ENCODE measurements at places on chromosomes 5 and 9.

DNA sequence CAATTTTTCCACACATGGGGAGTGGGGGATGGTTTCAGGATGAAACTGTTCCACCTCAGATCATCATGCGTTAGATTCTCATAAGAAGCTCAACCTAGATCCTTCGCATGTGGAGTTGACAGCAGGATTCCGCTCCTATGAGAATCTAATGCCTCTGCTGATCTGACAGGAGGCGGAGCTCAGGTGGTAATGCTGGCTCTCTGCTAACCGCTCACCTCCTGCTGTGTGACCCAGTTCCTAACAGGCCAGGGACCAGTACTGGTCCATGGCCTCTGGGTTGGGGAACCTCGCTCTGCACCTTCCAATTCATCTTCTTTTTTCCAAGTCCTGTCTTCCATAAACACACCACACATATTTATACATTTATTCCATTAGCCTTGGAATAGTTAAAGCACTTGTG is 33.0 kb downstream of the POU5F2 start:
- no peak overlapping the region for H3K4me3 ChIP-seq
- H3K27me3 ChIP-seq, result no peaks in the 10 kb centered on the region
- no peak overlapping the region for H3K27ac ChIP-seq

- no peak overlapping the region for H3K27ac ChIP-seq
- no peak for DNase-seq
- no peak overlapping the region for H3K4me3 ChIP-seq
- peaks cover 28% of the 10 kb centered on the region for H3K4me1 ChIP-seq
- H3K27me3 ChIP-seq, result no peaks in the 10 kb centered on the region
- no peaks in the 10 kb centered on the region for H3K36me3 ChIP-seq
Observed at GRCh38 chr5:95907740-95908706, 53.6 kb downstream of the ELL2 start.

DNA sequence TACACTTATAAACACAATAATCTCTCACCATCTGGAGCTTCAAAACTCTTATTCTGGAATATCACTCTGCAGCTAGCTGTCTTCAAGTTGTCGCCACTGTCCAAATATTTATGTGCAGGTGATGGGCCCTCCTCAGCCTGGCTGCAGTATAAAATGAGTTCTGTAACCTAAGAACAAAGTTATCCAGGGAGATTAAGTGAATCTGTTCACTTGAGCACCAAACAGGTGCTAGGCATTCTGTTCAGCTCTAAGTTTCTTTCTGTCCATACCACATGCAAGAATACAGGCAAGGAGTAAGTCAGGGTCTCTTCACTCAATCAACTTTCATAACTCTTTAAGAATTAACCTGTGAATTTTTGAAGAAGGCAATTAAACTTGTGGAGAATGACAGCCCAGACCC is 344.1 kb downstream of the PLK2 start:
- no peaks in the 10 kb centered on the region for H3K27me3 ChIP-seq
- peaks cover 4% of the 10 kb centered on the region for H3K4me1 ChIP-seq
- H3K36me3 ChIP-seq, result no peaks in the 10 kb centered on the region
- DNase-seq, result no peak
- no peak overlapping the region for H3K4me3 ChIP-seq

DNA sequence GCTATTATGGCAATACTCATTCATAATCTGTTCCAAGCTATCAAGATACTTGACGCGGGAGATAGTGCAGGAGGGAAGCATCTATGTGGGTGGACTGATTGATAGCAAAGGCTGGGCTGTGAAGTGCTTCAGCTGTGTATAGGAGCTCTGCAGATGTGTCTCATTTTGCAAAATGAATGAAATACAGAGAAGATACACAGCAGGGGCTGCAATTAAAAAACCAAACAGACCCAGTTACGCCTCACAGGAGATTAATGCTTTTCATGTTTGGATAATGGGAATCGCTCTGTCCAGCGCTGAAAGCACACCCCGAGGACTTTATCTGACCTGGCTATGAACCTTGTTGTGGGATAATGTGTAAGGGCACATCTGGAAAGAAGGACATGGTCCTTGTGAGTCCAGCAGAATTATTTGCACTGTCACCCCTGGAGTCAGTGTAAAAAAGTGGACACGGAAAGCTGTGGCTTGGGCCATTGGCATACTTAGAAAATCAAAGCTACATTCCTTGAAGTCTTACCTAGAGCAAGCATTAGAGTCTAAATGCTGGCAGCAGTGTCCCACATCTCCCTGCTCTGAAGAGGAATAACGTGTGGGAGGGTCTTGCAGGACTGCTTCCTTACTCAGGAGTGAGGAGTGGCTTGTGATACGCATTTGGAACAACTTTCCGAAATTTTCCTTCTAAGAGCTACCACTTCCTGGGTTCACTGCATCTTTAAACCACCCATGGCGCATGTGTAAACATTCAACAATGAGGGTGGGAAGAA is 2.6 kb downstream of the SH3RF2 start:
- no peak overlapping the region for H3K4me3 ChIP-seq
- DNase-seq, result no peak
- no peaks in the 10 kb centered on the region for H3K36me3 ChIP-seq
- H3K27me3 ChIP-seq, result no peaks in the 10 kb centered on the region
- peaks cover 40% of the 10 kb centered on the region for H3K4me1 ChIP-seq
- H3K27ac ChIP-seq, result no peak overlapping the region

Data from neural progenitor cell (in vitro differentiated cells).